Stimulated activated naive CD4-positive, alpha-beta T cell (primary cell): ENCODE measurements at places on chromosomes 2 and 18.
A peak's percentile ranks its signal among the peaks of the same experiment; 100 is the strongest.

DNA sequence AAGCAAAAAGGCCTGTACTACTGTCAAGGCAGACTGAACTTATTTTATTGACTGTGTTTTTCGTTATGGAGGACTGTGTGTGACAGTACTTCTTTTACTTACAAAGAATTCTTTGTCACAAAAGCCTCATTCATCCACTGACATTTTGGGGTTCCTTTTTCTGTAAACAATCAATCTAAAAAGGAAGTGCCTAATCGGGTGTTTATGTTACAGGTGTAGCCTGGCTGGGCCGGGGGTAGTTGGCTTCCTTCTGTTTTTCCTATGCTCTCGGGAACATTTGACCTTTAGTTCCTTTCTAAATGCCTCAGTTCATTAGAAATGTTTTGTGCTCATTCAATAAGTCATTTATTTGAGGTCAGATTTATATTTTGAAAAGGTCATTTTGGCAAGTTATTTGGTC lies 8.3 kb downstream of the ZCCHC2 start:
- DNase-seq: no peak

DNA sequence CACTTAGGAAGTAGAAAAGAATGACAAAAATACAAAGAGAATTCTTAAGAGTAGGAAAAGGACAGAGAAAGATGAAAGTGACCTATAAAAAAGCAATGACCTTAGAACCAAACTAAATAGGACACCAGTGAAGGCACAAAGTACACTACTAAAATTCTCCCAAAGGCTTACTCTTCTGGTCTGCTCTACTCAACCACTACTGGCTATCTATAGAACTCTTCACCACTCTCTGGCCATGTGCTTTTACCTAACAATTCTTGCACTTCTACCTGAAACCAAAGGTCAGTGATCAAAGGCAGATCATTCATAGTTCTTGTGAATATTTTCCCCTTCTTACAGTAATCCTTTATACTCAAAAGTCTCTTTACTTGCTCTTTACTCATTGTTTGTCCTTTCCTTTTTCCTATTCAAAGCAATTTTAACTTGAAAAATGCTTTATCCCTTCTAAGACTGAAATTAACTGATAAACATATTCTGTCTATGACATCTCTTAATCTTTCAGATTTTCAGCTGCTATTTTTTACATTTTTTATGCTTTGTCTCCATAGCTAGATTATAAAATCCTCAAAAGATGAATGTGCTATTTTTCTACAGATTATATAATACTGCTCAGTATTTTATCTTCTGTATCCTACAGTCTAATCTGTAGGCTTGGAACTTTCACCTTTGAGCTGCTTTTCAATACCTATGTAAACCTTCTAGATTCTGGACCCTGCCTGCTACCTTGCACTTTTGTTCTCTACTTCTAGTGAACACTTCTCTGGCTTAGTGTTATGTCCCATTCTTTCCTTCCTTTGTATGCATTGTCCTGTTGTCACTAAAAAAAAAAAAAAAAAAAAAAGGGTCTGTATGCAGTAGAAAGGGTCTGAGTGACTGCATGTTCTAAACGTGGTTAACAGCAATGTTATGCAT lies 64.6 kb downstream of the NCKAP1 start:
- DNase-seq: no peak

GRCh38 chr2:1586923-1587840 lies 157.1 kb downstream of the PXDN start:
- no peak for DNase-seq

GRCh38 chr2:47225061-47225783 lies 70.1 kb upstream of the STPG4 start:
- no peak for DNase-seq

DNA sequence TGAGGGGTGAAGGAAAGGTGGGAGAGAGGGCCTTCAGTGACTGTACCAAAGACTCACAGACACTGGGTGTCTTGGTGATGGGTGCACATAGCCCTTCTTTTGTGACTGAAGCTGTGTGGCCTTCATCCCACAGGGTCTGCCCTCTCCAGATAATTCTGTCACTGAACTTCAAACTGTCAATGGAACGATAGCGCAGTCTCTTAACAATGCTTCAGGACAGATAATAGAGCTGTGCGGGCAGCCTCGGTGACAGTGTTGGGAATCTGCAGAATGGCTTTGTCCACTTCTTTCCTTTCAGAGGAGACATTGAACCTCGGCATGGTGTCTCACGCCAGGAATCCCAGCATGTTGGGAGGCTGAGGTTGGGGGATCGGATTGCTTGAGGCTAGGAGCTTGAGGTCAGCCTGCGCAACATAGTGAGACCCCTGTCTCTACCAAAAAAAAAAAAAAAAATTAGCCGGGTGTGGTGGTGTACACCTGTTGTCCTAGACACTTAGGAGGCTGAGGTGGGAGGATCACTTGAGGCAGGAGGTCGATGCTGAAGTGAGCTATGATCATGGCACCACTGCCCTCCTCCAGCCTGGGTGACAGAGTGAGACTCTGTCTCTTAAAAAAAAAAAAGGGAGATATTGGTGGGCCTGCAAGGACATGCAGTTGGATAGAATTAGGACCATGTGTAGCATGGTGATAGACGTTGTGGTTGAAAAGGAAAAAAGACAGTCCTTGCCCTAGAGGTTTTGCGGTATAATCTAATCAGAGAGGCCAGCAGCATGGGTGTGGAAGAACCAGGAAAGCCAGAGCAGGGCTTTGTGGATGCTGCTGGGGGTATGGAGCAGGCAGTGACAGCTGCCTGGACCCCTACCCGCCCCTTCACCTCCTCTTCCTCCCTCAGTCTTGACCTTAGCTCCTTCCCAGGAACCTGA lies 91.4 kb downstream of the LDLRAD4 start:
- no peak for DNase-seq

GRCh38 chr2:53498210-53498609 lies 269.4 kb upstream of the CHAC2 start:
- DNase-seq: no peak

GRCh38 chr2:113227698-113228097 lies 51.0 kb downstream of the PAX8 start:
- DNase-seq: no peak

- DNase-seq: no peak
Measured at GRCh38 chr2:102141970-102142828, at the start of gene IL1R1. IL1R1 (plus strand) TSS chr2:102142746; CDS start chr2:102157725, 14,979 bp downstream.

DNA sequence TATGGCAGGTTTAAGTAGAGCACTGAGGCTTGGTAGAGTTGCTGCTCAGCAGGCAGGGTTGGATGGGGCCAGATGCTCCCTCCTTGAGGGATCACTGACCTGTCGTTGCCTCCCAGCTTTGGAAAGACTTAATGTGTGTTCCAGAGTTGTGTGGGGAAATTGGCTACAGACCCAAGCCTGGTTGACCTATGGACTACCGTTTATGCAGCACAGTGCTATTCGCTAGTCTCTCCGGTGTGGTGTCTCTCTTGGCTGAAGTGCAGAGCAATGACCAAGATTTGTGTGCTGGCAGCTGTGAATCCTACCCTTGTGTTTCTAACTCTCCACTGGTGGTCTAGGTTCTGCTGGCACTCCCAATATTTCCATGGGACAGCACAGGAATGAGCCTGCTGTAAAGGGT lies 29.8 kb upstream of the SLC4A10 start:
- no peak for DNase-seq

GRCh38 chr18:44386401-44386800 lies 294.3 kb upstream of the SETBP1 start:
- no peak for DNase-seq

DNA sequence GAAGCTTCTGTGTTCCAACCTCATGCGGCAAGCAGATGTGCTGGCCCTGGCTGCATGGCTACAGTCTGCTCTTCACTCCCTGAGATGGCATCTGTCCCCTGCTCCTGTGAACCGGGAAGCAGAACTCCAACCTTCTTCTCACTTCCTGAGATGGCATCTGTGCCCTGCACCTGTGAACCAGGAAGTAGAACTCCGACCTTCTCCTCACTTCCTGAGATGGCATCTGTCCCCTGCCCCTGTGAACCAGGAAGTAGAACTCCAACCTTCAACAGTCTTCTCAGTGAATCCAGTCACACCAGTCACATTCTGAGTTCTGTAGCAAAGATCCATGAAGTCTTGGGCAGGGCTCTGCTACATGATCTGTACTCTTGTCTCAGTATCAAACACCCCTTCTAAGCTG lies 887.2 kb upstream of the KLHL29 start:
- DNase-seq: no peak

- no peak for DNase-seq
Measured at GRCh38 chr2:163736433-163737189, 803 bp upstream of the FIGN start.

DNA sequence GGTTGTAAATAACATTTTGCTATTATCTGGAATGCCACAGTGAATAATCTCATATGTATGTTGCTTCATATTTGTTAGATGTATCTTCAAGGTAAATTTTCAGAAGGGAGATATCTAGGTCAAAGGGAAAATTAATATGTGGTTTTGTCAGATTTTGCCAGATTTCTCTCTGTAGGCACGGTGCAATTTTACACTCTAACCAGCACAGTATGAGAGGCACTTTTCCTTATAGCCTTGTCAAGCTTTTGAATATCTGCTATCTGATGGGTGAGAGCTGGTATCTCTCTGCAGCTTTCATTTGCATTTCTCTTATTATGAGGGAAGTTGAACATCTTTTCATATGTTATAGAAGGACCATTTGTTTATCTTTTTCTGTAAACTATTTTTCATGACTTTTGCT lies 175.7 kb upstream of the PGAP1 start:
- DNase-seq: no peak

GRCh38 chr18:61581578-61582201 lies 248.5 kb downstream of the CDH20 start:
- DNase-seq: peak; percentile 67

DNA sequence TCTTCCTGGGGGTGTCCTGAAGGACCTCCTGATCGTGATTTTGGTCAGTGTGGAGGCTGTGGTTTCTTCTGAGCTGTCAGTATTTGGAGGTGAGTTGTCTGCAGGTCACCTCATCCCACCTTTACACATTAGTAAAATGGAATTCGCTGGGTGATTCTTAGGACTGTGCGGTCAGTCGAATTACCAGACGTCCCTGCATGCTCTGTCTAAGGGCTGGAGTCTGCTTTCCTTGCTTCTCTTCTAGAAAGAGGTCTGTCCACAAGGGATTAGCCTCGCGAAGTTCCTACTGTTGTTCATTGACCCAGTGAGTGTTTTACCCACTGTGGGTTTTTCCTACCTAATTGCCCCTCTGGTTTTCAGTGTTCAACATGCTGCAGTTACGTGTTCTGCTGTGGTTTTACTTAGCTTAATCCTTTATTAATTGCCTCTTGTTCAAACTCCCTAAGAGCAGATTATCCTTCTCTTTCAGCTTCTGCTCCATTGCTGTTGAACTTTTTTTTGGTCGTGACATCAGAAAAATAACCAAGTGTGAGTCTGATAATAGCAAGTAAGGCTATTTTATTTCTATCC lies 183.4 kb downstream of the NEDD4L start:
- no peak for DNase-seq

DNA sequence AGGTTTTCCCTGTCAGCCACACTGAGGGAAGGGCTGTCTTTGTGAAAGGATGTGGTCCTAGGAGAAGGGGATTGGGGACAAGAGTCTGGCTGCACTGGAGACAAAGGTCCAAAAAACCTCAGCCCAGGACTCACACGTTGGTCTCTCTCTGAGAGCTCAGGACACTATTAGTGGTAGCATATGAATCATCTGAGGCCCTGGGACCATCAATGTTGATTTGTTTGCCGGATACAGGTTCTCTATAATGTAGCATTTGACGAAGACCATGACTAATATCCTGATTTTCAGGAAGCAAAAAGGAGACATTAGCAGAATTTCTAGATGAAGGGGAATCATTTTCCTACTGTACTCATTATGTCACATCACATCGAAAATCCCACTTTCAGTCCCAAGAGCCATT lies 22.2 kb upstream of the DNAH6 start:
- DNase-seq: no peak

DNA sequence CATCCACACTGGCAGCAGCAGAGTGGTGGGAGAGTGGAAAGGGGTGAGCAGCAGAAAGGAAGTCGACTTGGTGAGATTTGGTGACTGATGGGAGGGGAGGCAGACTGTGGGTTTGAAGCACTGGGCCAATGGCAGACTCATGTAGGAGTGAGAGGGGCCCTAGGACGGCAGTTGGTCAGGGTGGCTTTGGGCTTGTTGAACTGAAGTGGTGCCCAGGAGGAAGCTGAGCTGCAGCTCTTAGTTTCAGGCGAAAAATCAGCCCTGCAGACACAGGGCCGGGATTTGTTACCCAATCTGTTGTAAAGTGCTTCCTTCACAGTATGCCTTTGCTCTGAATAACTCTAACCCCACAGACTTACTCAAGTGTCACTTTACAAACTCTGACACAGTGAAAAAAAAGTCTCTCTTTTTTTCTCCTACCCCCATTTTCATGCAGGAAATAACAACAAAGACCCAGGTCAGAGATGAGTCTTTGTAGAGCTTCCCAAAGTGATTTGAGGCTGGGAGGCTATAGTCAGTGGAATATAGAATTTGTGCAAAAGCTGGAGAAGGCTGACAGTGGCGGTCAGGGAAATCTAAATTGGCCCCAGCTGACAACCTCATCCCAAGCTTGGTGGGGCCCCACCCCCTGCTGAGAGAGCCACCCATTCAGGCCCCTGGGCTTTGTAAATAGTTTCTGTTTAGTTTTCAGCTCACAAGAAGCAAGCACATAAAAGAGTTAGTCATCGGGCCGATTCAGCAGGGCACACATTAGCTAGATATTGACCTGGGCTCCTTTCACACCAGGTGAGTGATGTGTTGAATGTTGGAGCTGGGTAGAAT lies 226.9 kb downstream of the VAPA start:
- DNase-seq: no peak

DNA sequence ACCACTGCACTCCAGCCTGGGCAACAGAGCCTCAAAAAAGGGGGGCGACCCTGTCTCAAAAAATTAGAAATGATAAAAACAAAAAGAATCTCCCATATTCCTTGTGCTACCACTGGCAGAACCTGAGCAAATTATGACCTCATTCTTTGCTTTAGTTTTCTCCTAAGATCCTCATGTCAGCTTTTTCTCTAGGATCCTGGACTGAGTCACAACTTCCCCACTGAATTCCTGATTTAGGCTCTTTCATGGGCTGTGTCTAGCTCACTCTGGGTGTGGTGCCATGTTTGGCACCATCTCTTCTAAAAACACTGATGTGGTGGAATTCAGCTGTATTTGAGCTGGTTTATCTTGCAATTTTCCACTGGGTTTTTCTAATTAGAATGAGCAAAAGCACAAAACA lies 37.1 kb downstream of the EXOC6B start:
- no peak for DNase-seq

GRCh38 chr2:200329798-200330197 lies 23.3 kb downstream of the SPATS2L start:
- no peak for DNase-seq
